ENCODE measurements at places on chromosomes 1 and 21.
A peak's percentile ranks its signal among the peaks of the same experiment; 100 is the strongest.

- no peak for DNase-seq
Observed at GRCh38 chr1:200029035-200029821, 1.7 kb downstream of the NR5A2 start.

DNA sequence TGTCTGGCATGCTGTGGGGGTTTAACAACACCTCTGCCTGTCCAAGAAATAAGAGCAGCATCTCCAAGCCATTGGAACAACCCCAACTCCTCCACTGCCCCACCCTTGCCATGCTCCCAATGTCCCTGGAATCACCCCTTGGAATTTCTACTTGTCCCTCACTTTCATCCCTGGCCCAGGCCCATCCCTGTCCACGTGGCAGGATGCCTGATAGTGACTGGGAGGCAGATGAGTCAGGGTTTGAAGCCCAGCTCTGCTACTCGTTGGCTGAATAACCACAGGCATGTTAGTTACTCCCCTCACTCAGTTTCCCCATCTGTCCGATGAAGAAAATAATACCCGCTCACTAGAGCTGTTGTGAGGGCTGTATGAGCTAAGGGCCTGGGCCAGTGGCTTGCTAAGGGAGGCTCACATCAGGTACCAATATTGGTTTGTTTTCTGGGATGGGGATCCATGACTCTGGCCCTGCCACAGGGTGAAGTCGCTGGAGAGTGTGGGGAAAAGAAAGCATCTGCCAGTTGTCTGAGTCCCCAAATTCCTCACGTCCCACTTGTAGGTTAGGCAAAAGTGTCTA is 99.4 kb upstream of the TLR5 start:
- DNase-seq = no peak

GRCh38 chr1:54777431-54777830 is 13.1 kb upstream of the PARS2 start:
- DNase-seq = no peak

GRCh38 chr1:187415065-187415464 is 586.3 kb downstream of the PLA2G4A start:
- no peak for DNase-seq

GRCh38 chr1:157551694-157552693 is at the start of gene FCRL5:
TSS of gene FCRL5 (minus strand) at chr1:157552515. CDS start at chr1:157552362, 153 bp downstream.
- no peak for DNase-seq

GRCh38 chr1:234369784-234370183 is 3.5 kb upstream of the COA6 start:
- no peak for DNase-seq

DNA sequence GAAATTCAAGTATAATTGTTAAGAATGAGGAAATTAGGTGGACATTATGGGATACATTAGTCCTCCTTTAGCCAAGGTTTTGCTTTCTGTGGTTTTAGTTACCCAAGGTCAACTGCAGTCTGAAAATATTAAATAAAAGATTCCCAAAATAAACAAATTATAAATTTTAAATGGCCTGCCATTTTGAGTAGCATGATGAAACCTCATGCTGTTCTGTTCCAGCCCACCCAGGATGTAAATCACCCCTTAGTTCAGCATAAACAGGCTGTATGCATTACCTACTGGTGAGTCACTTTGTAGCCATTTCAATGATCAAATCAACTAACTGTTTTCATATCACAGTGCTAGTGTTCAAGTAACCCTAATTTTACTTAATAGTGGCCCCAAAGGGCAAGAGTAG is 132.5 kb upstream of the LYPLAL1 start:
- no peak for DNase-seq

DNA sequence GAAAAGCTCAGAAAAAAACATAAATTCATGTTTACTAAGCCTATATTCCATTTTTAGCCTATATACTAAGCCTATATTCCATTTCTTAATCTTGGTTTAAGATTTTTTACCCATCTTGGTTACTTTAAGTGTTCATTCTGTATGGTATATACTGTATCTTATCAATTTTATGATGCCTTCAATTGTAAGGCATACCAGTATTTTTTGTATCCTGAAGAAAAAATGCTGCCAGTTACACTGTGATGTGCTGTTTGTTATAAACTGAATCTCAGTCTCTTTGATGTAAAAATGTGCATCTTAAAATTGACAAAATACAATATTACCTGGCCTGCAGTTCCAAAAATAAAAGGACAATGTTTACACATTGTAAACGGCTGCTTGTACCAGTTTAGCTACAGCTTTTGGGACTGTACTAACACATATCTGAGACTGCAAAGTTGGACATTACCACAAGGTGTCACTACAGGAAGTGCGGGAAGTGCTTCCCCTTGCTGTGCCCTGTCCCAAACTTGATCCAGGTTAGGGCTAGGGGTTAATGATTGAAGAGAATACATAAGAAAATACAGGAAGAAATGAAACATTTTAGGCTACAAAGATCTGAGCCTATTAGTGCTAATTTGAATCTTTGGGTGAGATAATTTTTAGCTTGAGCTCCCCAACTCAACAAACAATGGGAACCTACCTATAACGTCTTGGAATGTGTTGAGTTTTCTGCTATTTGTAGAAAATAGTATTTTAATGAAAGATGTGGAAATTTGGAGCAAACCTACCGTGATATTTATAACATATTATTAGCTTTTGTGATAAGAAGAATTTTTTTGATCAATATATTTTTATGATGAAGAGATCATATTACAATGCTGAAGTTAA is 108.9 kb downstream of the LBR start:
- peak; percentile 10 for DNase-seq

DNA sequence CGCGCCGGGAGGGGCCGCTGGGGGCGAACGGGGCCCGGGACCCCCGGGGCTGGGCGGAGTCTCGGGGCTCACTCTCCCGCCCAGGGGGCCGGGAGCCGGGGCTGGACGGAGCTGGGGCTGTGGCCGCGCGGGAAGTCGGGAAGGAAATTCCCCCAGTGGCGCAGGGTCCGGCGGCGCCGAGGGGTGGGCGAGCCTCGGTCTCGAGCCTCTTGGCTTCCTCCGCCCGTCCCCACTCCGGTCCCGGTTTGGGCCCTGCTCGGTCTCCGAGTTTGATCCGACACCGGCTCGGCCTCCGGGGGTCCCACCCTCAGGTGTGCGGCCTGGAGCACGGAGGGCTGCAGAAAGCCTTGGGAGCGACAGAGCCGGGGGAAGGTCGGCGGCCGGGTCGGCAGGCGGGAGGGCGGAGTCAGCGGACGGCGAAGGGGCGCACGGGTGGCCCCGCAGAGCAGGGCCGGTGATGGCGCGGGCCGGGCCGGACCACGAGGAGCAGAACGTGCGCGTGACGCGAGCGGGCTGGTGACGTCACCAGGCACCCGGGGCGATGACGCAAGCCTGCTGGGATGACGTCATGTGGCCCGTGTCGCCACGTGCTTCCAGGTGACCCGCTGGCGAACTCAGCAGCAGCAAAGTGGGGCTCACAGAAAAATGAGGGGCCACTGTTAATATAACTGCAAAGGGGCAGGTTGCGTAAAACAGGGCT is 610 bp upstream of the HES4 start:
- no peak for DNase-seq

DNA sequence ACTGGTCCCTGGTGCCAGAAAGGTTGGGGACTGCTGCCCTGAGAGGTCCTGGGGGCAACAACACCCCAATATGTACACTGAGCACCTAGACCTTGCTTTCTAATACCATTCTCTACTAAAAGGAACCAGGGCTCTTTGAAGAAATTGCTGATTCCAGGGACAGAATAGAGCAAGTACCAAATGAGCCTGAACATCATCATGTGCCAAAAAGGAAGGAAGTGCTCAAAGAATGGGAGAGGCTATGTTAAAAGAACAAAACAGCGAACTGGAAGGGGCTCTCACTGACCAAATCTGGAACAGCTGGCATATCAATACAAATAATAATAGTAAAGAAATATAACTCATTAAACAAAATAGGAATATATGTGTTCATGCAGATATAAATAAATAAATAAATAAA is 50.8 kb downstream of the PIK3R3 start:
- DNase-seq = no peak

GRCh38 chr1:101587741-101588140 is 350.9 kb downstream of the S1PR1 start:
- DNase-seq = no peak

GRCh38 chr1:52632732-52633290 is at the start of gene SHISAL2A:
TSS of gene SHISAL2A (plus strand) at chr1:52633168. CDS start at chr1:52633494, 326 bp downstream.
- no peak for DNase-seq

DNA sequence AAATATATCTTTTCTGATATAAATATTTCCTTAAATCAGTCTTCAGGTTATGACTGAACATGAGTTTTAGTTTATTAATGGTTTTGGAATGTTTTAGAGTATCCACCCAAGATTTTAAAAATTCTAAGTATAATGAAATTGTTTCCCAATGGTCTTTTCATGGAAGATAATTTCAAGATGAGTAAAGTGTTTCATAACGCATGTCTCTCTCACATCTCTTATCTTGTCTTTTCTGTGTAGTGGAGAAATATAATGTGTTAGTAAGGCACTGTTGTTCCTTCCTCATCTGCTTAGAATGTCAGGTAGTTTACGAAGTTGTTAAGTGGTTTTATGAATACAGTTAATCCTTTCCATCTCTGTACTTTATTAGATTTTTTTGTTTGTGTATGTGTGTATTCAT is 49.6 kb downstream of the PLA2G4A start:
- no peak for DNase-seq

DNA sequence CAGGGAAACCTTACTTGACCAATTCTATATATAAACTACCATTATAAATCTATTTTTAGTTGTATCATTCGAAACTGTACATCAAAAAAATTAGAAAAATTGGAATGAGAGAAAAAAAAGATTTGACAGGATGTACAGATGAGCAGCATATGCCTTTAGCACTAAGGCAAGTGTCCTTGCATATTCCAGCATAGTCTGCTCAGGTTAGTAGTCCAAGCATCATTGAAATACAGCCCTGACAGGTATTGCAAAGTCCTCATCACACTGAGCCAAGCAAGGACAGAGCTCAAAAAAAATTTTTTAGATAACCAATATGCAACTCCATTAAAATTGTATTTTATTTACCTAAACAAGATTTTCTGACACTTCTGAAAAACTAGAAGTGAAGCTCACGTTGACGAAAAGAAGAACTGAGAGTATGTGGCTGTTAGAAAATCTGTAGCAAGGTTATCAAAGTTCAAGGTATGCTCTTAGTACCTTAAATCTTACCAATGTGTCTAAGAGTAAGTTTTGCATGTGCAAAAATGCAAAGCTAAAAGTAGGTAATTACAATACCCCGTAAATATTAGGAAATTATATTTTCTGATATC is 465.6 kb upstream of the ADGRL4 start:
- DNase-seq = no peak

DNA sequence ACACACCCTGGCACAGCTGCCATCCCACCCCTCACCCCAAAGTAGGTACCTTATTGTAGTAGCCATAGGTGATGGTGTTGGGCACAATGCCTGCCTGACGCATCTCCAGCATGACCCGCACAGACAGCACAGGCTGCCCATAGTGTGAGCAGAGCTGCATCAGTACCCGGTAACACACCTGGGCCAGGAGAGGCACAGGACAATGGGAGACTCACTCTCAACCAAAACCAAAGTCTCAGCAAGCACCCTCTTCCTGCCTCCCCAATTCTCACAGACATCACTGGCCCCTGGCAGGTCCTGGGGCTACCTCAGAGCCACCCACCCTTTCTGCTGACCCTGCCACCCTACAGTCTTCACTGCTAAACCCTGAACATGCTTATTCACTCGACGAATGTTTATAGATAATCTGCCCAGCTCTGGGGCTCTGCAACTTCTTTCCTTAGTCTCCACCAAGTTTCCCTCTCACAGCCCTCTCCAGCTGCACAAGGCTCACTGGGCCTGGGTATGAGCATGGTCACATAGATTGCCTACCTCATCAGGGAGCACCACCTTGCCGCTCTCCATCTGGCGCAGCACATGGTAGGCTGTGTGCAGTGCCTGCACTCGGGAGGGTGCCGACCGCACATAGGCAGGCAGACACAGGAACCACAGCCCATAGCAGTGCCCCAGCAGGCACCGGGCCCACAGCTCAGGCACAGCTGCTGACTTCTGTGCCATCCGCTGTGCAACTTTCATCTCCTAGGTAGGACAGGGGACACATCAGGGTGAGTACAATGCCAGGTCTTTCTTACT is 10.3 kb downstream of the DENND4B start:
- DNase-seq = no peak

Measured in NCI-H2081 treated with DMSO at 0.1 percent for 48 hours (cell line).